ENCODE measurements at places on chromosomes 3 and 15.

GRCh38 chr3:14019459-14019858 is 105.2 kb downstream of the CHCHD4 start:
- no peak for DNase-seq

GRCh38 chr15:27114473-27114872 is 143.5 kb downstream of the GABRG3 start:
- DNase-seq: no peak

GRCh38 chr3:120854908-120855526 is 53.0 kb upstream of the STXBP5L start:
- DNase-seq: no peak

GRCh38 chr15:25178835-25179672 is 224.3 kb downstream of the SNRPN start:
- DNase-seq: no peak

GRCh38 chr3:105537371-105538080 is 170.8 kb downstream of the ALCAM start:
- no peak for DNase-seq

Measured in esophagus squamous epithelium (tissue), 5 donors.